ENCODE measurements at places on chromosomes 5 and 9.

DNA sequence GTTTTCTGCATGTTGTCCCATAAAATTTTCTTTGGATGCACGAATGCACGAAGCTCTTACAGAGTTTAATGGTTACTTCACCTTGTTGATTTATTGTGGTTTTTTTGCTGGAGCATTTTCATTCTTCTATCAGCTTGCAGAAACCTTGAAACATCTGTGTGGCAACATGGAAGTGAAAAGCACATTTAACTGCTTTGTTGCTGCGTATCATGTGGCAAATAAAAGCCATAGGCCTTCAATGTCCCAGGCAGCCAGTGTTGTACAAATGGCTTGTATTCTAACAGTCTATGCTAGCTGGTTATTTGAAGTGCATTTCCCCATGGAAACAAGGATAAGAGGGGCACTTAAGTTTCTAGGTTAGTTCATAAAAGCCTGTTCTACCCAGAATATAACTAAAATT lies 42.5 kb upstream of the RASGRF2 start:
- no peak for DNase-seq

DNA sequence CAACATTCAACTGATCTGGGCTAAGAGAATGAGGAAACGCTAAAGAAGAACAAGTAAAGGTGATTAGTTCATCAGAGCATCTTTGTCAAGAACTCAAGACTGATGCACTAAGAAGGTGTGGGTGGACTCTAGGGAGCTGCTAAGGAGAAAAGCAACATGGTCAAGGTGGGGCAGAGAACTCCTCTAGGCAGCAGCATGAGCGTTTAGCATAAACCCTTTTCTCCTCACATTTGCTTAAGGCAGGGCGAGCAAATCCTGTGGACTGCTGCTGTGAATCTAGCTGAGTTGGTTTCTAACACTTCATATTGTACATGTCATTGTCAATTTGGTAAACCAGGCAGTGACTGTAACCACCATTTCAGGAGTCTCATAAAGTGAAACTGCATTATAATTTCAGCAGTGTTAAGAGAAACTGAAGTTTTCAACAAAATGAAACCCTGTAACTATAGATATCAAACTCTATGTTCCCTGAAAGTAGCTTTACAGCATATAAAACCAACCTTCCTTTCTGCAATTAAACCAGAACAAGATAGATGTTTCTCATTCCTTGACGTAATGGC lies 45.9 kb upstream of the MAN2A1 start:
- no peak for DNase-seq

GRCh38 chr5:136295914-136296313 lies 69.4 kb downstream of the TRPC7 start:
- DNase-seq, result no peak

DNA sequence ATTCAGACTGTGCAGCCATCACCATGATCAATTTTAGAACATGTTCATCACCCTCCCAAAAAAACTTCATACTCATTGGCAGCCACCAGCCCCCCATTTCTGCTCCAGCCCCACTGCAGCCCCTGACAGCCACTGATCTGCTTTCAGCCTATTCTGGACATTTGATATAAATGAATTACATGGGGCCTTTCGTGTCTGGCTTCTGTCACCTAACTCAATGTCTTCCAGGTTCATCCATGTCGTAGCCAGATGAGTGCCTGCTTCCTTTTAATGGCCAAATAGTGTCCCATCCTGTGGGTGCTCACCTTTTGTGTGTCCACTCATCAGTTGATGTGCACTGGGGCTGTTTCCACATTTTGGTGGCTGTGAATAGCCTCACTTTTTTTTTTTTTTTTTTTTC lies 63.5 kb downstream of the HMCN2 start:
- DNase-seq, result no peak

DNA sequence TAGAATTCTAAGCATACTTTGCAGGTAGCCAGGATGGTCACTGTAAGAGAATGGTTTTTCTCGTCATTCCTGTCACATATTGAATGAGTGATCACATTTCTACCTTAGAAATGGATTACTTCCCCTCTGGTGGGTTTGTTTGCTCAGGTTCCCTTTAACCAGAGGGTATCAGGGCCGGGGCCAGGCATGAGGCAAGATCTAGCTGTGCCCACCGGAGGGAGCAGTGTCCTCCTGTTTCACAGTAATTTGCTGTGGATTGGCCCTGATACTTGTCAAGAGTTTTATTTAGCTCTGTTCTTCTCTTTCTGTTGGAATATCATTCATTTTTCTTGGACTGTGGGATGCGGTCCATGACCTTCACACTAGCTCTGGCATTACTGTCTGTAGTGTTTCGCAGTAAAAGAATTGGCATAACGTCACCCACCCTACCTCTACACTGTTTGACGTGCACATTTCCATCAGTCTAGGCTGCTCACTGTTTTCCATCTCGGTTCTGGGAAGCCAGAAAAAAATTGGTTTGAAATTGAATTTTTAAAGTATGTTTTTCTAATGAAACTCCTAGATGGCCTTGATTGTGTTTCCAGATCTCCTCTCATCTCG lies 42.4 kb upstream of the ZBED3 start:
- DNase-seq, result peak; percentile 3

DNA sequence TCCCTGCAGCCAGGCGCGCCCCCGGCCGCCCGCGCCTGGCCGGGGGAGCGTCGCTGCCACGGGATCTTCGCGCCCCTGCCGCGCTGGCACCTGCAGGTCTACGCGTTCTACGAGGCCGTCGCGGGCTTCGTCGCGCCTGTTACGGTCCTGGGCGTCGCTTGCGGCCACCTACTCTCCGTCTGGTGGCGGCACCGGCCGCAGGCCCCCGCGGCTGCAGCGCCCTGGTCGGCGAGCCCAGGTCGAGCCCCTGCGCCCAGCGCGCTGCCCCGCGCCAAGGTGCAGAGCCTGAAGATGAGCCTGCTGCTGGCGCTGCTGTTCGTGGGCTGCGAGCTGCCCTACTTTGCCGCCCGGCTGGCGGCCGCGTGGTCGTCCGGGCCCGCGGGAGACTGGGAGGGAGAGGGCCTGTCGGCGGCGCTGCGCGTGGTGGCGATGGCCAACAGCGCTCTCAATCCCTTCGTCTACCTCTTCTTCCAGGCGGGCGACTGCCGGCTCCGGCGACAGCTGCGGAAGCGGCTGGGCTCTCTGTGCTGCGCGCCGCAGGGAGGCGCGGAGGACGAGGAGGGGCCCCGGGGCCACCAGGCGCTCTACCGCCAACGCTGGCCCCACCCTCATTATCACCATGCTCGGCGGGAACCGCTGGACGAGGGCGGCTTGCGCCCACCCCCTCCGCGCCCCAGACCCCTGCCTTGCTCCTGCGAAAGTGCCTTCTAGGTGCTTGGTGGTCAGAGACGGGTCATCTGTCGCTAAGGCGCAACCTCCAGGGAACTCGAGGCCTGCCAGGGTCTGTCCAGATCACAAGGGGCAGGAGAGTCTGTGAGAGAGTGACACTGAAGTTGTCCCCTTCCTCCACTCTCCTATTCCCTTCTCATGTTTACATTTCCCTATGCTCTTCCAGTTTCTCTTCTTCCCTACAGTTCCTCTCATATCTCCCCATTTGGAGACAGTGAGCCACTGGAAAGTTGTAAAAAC lies 1.3 kb downstream of the GPR150 start:
- peak; percentile 40 for DNase-seq

- no peak for DNase-seq
These were observed 159.7 kb downstream of the MUSK start for GRCh38 chr9:110828264-110828663.

DNA sequence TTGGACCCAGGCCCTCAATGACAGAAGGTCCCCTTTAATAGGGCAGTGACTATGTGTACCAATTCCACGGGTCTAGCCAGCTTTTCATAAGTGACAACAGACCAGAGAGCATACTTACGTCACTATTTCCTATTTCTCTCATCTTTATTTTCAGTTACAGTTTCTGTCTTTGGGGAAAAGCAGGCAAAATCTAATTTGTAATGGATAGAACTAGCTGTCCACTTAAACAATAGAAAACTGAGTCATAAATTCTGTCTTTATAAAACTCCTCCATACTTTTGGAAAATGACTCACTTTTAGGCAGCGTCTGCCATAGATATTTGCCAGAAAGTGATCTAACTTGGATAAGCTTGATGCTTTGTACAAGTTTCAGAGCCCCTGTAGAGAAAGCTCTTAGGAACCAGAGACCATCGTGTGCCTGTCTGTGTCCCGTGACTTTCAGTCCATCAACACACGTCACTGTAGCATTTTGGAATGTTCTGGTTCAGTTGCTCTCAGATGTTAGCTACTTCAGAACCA lies 101.9 kb downstream of the F2RL2 start:
- no peak for DNase-seq

GRCh38 chr5:100505984-100506670 lies 29.0 kb upstream of the FAM174A start:
- DNase-seq, result no peak

- DNase-seq, result no peak
These were observed 5.5 kb downstream of the MYORG start for GRCh38 chr9:34370970-34371880.

DNA sequence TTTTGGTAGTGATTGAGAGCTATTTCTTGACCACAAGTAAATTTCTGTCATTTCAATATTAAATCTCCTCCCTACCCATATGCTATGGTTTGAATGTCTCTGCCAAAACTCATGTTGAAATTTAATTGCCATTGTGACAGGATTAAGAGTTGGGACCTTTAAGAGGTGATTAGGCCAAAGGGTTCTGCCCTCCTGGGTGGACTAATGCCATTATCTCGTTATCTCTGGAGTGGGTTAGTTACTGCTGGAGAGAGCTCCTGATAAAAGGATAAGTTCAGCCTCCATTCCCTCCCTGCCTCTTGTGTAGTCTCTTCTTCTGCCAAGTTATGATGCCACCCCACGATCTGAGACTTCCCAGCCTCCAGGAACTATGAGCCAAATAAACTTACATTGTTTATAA lies 3.6 kb upstream of the DRD1 start:
- no peak for DNase-seq

- DNase-seq, result no peak
These were observed 105.9 kb upstream of the CDKN2B start for GRCh38 chr9:22114956-22115355.

DNA sequence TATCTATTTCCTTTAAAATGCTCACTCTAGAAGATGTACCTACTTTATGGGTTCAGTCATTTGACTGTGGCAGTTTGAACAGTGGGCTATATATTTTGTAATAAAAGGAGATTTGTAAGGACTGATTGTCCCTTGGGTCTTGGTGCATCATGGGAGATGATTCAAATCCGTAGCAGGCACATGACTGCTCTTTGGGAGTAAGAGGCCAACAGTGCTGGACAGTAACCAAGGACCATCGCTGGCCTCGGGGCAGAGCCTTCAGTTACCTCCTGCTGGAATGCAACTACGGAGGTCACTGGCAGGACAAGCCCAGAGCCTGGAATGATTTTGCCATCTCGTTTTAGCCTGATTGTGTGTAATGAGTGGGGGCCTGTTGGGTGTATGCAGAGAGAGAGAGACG lies 7.0 kb upstream of the MAMDC2 start:
- no peak for DNase-seq

- DNase-seq, result no peak
These were observed 14.3 kb downstream of the DIPK1B start for GRCh38 chr9:136726631-136727191.

DNA sequence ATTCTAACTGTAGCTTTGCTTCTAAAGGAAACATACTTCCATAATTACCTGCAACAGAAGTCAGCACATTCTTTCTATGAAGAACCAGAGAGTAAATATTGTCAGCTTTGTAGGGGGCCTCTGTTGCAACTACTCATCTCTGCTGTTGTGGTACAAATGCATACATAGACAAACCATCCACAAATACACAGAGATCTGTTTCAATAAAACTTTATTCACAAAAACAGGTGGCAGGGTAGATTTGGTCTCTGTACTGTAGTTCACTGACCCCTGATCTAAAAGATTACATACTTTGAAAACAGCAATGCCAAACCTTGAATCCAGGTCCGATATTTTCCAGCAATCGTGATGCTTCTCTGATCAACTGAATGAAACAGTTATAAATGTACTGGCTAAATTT lies 44.9 kb upstream of the RETREG1 start:
- no peak for DNase-seq

DNA sequence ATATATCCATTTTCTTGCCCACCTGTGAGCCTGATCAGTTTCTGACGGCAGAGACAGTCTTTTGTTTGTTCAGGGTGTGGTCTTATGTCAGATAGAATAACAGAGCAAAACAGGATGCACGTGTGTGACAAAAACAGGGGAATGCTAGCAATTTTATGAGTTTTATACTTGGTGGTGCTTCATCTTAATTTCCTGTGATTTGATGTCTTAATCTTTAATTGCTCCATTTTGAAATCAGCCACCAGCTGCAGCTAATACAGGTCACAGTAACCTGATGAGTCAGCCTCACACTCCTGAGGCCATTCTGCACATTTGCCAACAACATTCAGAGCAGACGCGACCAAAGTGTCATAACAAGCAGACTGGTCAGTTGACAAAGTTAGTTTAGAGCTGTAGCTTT lies 42.3 kb upstream of the JMY start:
- no peak for DNase-seq

DNA sequence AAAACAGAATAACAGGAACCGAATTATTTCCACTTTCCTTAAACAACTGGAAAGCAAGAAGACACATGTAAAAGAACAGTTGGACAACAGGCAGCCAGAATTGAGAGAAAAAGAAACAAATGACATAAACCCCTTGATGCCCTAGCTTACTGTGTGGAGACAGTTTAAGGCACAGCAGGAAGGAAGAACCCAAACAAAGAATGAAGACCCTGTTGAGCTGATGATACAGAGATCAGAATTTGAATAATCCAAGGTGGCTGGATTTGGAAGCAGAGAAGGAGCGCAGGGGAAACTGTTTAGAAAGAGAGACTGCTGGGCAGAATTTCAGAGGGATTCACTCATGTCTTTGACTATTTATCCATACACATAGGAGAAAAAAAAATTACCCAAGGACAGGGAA lies 316.3 kb upstream of the POU5F2 start:
- DNase-seq, result no peak

DNA sequence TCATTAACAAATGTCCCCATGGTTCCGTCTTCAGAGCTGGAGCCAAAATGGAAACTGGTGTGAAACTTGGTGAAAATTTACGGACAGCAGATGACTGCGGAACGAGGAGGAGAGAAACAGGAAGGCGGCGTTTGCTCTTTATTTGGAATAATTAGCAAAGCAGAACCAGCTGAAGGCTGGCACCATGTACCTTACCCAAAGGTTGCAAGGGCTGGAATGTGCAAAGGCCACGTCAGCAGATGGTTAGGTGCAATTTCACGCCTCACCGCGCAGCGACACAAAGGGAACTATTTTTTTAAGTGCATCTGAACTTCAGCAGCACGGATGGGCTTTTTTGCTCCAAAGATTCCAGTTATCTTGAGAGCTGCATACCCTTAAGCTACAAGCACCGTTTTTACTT lies 127.4 kb downstream of the COL23A1 start:
- no peak for DNase-seq

- DNase-seq, result no peak
These were observed 8.0 kb downstream of the GCNT4 start for GRCh38 chr5:75044406-75044805.

DNA sequence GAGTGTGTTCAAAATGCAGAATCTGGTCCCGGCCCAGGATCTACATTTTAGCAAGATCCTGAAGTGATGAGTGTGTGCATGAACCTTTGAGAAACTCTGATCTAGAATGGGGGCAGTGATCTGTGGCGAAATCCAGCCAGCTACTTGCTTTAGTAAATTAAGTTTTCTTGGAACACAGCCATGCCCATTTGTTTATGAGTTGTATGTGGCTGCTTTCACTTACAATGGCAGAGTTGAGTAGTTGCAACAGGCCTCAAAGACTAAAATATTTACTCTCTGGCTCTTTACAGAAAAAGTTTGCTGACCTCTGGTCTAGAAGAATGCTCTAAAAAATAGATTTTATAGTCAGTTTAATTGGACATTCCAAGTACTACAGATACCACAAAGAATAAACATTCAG lies 588.3 kb downstream of the BNC2 start:
- DNase-seq, result peak; percentile 67

Measured in NCI-H1105 treated with DMSO at 0.1 percent for 48 hours (cell line).